WERI-Rb-1 (cell line): ENCODE measurements at places on chromosomes 4 and X.

- DNase-seq: no peak
These were observed 9.2 kb upstream of the HPGD start for GRCh38 chr4:174531486-174531885.

DNA sequence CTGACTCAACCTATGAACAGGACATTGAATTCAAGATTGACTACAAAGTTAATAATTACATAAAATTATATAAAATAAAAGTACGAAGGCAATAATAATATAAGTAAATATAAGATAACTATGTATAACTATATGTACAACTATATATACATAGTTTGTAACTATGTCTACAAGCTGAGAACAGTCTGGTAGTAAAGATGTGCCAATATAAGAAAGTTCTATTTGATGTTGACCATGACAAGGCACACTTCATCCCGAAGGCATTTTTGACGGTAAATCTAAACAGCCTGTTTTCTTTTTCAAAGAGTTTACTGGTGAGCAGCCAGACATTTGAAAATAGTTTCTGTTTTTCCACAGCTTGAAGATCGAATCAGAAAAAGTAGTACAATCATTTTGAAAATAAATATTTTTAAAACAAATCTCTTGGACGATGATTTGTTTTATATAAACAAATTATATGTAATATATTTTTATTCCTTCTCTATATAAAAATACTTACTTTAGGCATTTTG lies 112.9 kb downstream of the CEP44 start:
- no peak for DNase-seq

DNA sequence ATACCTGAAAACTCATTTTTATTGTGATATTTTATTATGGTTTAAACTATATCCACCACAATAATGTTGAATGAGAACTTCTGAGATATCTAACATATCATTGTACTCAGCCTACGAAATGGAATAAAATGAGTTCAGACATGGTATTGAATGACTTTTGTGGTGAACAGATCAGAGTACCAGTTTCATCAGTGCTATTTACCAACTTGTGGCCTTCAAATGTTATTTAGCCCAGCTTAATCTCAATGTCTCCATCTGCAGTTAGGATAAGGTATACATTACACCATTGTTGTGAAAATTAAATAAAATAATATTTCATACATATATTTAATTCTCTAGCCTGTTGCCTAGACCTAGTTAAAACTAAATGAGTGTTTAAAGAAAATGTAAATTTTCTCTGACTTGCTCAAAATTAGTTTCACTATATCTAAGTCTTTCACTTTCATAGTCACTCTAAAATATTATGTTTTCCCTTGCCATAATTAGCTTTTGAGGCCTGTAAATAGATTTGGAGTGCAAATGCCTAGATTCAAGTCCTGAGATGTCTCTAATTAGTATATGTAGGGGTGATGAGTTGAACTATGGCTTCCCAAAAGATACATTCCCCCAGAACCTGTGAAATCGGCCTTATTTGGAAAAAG lies 594.2 kb downstream of the STPG2 start:
- no peak for DNase-seq

DNA sequence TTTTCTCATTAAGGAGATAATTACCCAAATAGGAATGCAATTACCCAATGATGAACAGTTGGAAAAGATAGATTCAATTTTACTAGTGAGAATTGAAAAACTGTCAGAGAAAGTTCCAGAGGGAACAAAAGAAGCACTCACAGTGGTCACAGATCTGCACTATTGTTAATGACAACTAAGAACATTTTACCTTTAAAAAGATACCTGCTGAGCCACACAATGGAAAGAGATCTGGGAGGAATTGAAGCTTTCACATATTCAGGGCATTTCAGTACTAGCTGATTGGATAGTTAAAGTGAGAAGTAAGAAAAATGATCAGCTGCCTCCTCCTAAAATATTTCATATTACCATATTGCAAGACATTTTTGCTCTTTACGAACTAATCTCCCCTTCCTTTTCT lies 1822.2 kb downstream of the STIM2 start:
- no peak for DNase-seq

DNA sequence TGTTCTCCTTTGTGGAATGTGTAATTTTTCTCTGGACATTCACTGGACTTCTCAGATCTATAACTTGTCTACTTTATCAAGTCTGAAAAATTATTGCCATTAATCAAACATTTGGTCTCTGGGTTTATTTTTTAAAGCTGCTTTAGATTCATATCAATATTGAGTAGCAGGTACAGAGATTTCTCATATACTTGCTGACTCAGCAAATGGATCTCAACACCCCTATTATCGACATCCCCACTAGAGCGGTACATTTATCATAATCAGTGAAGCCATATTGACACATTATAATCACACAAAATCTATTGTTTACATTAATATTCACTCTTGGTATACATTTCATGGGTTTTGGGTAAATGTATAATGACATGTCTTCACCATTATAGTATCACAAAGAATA lies 268.7 kb downstream of the SPOCK3 start:
- DNase-seq: no peak

DNA sequence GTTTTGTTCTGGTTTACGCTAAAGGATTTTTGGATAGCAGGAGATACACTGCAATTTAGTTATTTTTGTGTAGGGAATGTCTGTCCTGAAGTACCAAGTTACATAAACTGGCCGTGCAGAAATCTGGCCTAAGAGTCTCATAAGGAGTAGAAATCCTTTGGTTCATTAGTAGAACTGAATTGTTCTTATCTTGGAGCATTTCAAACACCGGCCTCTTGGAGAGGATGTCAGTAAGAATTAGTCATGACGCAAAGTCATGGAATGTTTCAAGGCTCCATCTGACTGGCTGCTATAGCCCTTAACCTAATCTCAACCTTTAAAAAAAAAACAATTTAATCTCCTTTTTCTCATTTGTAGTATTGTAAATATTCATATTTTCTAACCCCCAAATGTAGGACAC lies 15.2 kb downstream of the PDLIM3 start:
- no peak for DNase-seq
